NCI-H524 (cell line): ENCODE measurements at places on chromosomes 2 and 18.

DNA sequence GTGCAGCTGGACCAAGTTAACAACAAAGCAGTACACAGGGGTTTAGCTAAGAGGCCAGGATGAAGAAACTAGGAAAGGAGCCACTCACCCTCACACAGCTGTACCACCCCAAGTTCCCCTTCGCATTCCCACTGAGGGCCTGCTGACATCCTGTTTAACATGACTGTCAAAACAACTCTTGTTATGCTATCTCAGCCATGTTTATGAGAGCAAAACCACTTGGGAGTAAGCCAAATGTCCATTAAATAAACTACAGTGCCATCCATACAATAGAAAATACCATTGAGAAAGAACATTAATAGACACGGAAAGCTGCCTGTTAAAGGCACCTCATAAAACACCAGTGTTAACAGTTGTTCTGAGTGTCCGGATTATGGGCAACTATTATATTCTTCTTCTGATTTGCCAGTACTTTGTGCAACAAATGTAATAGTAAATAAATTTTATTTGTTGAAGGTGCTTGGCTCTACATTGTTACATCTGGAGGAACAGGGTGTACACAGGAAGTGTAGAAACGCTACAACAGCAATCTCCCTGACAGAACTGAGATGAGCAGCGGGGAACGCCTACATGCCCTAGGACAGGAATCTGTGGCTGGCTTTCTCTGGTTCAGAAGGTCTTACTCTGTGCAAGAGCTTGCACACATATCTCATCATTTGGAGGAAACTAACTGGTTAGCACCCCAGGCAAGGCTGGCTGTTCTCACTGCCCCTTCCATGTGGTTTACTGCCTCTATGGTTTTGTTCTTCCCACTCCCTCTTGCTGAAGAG lies 85.6 kb downstream of the EHD3 start:
- DNase-seq: no peak

DNA sequence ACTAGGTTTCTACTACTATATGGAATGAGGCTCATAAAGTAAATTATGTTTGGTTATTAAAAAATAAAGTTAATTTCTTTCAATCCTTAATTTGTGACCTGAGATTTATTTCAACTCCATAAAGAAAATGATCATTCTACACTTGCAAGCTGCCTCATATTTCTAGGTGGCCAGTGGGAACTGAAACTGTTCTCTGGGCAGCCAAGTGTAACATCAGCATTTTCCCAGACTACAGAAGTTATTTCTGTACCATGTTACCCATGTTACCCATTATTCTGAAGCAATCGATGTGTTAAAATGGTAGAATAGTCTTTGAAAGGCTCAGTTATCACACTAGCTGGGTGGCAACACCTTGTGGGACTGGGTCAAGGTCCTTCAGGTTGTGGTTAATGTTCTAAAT lies 139.3 kb upstream of the FBXO11 start:
- DNase-seq: no peak

GRCh38 chr2:204012072-204012653 lies 75.6 kb downstream of the ICOS start:
- no peak for DNase-seq

DNA sequence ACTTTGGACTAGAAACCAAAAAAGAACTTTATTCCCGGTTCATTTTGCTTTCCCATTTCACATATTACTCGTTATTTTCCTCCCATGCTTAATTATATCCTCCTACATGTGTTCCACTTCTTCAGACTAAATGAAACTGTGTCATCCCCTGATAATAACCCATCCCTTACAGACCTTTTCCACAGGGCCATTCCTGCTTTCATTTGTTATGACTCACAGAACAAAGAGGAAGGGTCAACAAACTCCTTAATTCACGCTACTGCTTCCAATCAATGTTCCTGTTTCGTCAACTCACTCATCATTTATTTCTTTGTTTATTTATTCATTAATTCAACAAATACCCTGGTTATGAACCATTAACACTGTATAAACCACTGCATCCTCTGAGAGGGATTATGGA lies 104.5 kb downstream of the ZEB2 start:
- DNase-seq: no peak

DNA sequence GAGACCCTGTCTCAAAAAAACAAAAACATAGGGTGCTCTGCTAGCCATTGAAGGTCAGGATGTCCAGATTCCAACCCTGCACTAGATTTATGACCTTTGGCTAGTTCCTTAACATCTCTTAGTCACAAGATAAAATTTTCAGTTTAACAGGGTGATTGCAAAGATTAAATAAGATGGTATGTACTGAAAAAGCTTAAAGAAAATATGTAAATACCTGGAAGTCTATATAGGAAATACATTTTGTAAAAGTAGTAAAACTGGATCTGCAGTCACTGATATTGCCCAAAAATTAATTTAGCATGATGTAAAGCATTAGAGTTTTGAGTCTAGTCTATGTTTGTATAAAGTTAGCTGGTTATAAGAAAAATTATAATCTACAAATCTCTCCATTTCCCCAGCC lies 5.4 kb upstream of the COX7A2L start:
- DNase-seq: no peak

DNA sequence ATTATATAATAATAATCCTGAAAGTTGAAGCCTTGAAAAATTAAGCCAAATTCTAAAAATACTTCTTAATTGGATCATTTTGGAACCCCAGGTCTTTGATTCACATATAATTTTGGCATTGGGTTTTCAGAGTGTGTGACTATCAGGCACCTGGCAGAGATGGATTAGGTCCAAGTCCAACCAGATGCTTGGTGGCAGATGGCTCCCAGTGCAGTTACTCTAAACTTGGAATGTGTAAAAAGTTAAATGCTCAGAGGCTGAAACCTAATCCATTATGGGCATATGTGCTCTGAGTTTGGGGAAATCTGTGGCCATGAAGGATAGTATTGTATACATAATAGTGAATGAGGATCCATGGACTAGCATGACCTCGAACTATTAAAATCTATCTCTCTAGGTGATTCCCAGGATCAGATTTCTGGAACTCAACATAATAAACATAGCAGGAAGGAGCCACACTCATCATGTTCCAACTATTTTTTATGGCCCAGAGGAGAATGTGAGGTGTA lies 333.0 kb downstream of the RPRM start:
- peak; percentile 97 for DNase-seq

- DNase-seq: no peak
Observed at GRCh38 chr2:60855989-60856669, 25.2 kb upstream of the REL start.

DNA sequence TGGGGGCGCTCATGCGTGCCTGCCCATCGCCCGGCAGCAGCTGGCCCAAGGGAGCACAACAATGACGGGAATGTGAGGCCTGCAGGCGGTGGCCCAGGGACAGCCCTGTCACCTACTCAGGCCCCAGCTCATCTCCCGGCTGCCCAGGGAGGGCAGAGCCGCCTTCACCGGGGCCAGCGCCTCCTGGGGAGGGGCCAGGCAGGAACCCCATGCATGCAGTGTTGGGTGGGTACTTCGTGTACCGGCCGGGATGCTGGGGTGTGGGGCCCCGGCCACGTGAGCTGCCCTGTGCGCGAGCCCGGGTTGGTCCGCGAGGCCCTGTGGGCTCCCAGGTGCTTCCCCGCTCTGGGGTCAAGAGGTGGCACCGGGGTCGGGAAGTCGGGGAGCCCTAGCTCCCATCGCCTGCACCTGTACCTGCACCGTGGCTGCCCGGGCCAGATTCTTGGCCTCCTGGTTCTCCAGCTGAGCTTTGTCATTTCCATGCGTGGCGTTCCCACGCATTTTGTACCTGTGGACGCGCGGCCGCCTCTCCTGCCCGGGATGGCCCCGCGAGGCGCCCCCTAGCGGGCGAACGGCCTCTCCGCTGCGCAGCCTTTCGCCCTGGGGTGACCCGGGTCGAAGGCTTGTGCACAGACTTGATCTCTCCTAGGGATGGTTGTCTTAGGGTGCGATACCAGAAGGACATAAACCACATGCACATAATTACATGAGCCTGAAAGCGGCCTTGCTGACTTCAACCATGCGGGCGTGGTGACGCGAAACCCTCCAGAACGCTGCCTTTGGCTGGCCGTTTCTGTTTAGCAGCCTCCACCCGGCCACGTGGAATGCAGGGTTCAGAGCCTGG lies 950 bp downstream of the KLHL30 start:
- no peak for DNase-seq

GRCh38 chr2:68185541-68186164 lies 28.0 kb downstream of the PNO1 start:
- DNase-seq: peak; percentile 15

DNA sequence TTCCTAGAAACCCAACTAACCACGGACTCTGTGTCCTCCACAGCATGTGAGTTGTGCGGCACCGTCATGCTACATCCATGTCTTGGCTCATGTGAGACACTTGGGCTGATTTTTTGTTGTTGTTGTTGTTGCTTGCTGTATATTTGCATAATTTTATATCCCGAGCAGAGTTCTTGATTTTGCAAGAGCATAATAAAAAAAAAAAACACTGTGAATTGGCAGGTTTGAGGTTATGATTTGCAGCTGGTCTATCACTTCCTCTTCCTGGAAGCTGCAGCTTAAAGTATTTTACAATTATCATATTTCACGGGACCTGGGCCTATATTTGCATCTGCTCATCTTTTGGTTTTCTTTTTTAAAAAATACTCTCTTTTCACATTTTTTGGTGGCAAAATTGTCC lies 142.3 kb upstream of the NRP2 start:
- DNase-seq: no peak

GRCh38 chr2:54569745-54570301 lies 113.7 kb downstream of the SPTBN1 start:
- DNase-seq: no peak

- DNase-seq: peak; percentile 96
Observed at GRCh38 chr18:5456577-5457461, 87.0 kb downstream of the EPB41L3 start.

DNA sequence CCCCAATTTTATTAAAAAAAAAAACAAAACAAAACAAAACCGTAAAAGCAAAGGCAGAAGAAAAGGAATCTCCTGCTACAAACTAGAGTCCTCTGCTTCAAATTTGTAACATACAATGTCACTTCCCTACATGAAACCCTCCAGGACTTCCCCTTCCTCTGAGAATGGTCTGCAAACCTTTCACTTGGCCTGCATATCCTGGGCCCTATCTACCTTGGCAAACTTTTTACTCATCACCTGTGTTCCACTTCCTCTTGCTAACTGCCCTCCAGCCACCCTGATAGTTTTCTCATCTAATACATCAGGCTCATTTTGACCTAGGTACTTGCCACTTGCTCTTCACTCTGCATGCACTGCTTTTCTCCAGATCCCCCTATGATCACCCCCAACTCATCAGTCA lies 255.5 kb downstream of the ETAA1 start:
- no peak for DNase-seq

DNA sequence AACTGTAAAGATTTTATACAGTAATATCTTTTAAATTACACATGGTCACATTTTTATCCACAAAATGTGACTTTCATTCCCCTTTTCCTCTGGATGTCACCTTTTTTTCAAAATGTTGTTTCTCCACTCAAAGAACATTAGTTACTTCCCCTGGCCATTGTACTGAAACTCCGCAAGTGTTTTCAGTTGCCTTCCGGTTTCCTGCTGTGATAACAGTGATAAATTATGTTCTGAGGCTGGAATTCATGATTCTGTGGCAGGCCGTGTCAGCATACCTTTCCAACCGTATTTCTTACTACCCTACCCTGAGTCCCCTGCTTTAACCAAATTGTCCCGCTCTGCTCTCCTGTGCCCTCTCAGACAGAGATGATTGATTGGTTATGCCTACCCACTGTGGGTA lies 53.5 kb downstream of the MGAT5 start:
- DNase-seq: no peak

- no peak for DNase-seq
Observed at GRCh38 chr2:83970217-83970929, 488.7 kb downstream of the SUCLG1 start.

- peak; percentile 37 for DNase-seq
Observed at GRCh38 chr2:207768168-207768865, 1.4 kb downstream of the FZD5 start.

DNA sequence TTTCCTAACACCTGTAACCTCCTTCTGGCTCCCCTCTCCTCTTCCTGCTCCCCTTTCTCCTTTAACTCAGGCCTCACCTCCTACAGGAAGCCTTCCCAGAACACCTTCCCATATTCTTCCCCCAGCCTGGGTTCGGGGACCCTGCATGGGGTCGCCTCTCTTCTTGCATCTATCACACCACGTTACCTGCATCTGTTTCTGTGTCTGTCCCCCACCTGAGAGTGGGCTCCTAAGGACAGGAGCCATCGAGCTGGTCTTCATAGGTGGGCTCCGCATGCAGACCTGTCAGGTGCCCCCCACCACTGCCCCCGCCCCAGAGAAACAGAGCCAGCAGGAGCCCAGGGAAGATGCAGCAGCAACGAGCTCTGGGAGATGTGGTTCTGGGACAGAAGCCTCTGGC lies 123.2 kb upstream of the GLI2 start:
- DNase-seq: no peak

DNA sequence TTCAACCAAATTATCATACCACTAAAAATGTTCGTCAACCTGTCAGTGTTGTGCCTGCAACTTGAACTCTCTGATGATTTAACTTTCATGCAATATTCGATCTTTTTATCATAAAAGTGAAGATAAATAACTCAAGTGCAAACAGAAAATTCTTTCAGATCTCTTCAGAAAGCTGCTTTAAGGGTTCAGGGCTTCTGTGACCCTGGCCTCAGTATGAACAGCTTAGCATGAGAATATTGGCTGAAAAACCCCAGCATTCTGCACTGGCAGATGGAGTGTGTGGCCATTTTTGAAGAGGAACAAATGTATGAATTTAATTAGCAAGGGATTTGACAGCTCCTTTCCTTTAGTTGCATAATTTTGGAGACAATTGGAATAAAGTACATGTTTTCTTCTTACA lies 851.4 kb upstream of the SOX11 start:
- no peak for DNase-seq

DNA sequence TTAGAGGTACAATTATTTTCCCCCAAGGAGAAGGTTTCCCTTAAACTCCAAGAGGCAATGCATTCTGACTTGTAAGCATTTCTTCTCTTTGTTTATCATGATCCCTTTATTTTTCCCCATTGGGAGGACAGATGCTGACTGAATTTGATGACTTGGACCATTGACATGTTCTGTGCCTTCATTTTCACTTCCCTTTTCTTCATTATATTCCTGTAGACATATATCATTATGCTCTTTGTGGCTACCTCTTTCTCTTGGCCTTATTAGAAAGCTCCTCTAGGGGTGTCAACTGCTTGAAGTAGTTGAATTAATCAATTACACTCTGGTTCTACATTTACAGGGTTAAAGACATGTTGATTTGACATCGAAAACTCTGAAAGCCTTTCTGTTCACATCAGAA lies 330.0 kb upstream of the DCC start:
- DNase-seq: no peak

DNA sequence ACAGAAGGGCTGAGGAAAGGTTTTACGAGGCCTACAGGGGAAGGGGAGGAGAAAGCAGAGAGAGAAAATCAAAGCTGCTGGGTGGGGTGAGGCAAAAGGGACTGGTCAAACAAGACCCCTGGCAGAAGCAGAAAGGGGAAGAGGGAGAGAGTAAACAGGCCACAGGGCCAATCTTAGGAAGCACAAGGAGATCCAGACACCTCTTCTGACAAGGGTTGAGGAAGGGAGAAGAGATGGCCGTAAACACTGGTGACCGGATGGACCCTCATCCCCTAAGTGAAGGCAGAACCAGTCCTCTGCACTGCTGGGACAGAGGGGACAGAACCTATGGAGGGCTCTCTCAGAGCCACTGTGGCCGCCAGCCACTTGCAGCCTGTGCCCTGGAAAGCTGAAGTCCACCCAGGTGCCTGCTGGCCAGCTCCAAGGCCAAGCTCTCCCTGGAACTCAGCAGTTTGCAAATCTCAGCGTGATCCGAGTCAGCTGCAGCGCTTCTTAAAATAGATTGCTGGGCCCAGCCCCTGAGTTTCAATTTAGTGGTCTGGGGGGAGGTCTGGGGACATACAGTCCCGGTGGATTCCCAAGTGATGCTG lies 108.8 kb downstream of the TMEM163 start:
- no peak for DNase-seq
